Activated CD4-positive, alpha-beta T cell treated with anti-CD3 and anti-CD28 coated beads, Interleukin-2, amount 50 U/mL, for 16 hours (primary cell): ENCODE measurements at places on chromosomes 6 and 20.

DNA sequence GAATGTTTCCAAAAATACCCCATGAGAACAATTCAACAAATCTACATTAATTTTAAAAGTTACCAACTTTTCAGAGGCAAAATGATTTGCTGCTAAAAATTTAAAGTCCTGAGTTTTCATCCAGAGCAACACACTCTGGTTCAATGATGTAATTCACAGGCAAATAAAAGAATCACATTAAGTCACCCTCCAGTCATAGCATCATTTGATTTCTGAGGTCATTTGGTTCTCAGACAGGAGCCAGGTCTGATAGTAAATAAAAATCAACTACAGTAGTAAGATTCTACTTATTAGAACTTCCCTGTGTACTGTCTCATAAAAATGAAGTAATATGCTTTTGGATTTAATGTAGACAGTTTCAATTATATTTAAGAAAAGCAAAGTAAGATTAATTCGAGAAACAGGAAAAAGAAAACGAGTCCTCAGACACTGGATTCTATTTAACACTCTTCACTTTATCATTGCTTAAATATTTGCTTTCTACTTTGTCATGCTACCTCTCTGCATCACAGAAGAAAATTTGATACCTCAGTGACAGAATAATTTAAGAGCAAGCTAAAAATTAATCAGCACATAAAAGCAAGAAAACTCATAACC lies 25.8 kb downstream of the MAP7 start:
- DNase-seq = no peak

- no peak for DNase-seq
Measured at GRCh38 chr6:7343546-7344475, 30.8 kb upstream of the SSR1 start.

GRCh38 chr20:63502671-63503172 lies 3.8 kb upstream of the EEF1A2 start:
- no peak for DNase-seq

- no peak for DNase-seq
Measured at GRCh38 chr6:131317516-131317915, 182.2 kb downstream of the AKAP7 start.

DNA sequence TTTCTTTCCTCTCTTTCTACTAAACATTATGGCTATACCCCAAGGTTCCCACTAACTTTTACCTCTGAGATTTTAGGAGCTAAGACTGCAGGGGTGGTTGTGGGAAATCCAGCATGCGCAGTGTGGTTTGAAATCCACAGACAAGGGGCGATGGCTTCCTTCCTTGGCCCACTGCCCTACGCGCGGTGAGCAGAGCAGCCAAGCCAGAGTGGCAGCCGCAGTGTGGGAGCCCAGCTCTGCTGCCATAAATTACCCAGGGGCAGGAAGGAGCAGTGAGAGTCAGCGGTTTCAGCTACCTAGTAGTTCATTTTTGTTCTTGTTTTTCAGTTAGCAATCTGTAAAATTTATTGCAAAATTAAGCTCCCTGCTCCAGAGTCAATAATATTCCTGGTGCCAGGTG lies 101.4 kb downstream of the BMP2 start:
- DNase-seq = no peak

GRCh38 chr6:24879351-24879750 lies 56.4 kb downstream of the RIPOR2 start:
- DNase-seq = no peak

DNA sequence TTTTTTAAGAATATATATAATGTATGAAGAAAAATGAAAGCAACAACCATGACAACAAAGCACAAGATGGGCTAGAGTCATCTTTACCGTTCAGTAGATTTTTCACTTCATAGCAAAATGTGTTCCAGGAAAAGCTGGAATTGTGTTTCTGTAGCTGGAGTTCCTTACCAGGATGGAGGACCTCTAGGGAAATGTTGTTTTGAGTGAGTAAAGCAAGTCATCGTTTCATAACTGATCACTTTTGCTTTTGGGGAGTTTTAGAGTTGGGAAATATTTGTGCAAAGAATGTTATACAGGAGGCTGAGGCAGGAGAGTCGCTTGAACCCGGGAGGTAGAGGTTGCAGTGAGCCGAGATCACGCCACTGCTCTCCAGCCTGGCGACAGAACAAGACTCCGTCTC lies 151.6 kb downstream of the SASH1 start:
- no peak for DNase-seq

DNA sequence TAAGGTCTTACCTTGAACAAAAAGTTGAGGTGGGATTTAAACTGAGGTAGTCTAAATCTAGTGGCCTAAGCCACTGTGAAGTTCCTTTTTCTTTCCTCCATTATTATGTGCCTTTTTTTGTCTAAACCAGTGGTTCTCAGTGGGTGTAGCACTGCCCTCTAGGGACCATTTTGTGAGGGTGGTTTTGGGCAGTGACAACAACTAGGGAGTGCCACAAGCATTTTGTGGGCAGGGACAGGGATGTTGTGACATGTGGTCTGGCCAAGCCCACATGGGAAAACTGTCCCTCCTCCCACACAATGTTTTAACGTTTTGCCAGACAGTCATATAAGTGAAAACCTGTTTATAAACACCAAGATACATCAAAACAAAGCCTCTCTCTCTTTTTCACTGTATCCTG lies 899.4 kb upstream of the FLRT3 start:
- DNase-seq = peak; percentile 18

DNA sequence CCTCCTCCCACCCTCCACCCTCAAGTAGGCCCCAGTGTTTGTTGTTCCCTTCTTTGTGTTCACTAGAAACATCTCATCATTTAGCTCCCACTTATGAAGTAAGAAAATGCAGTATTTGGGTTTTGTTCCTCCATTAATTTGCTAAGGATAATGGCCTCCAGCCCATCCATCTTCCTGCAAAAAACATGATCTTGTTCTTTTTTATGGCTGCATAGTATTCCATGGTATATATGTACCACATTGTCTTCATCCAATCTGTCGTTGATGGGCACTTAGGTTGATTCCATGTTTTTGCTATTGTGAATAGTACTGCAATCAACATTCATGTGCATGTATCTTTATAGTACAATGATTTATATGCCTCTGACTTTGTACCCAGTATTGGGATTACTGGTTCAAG lies 416.8 kb upstream of the SASH1 start:
- DNase-seq = no peak

DNA sequence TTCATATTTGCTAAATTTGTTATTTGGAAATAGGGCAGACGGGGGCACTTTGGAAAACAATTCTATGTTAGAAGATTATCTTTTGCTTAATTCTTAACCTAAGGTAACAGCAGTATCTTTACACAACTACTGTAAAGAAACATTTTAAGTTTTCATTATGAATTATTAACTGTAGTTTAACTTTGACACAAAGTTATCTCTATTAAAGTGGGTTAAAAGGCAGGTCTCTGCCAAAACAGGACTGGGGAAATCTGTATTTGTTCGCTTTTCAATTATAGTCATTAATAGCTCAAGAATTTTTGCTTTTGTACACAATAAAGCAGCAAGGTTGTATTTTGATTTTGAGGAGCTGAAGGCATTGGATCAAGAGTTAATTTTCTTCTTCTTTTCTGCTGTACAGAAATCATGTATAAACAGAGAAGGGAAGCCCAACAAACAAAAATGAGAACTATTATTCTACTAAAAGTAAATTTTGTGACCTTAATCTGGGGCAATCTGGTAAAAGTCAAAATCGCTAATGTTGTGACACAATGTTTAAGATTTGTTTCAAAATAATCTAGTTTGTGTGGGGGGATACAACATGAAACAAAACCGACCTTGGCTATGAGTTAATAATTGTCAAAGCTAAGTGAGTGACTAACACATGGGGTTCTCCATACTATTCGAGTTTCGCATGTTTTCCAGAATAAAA lies 2.9 kb downstream of the STAU1 start:
- no peak for DNase-seq

DNA sequence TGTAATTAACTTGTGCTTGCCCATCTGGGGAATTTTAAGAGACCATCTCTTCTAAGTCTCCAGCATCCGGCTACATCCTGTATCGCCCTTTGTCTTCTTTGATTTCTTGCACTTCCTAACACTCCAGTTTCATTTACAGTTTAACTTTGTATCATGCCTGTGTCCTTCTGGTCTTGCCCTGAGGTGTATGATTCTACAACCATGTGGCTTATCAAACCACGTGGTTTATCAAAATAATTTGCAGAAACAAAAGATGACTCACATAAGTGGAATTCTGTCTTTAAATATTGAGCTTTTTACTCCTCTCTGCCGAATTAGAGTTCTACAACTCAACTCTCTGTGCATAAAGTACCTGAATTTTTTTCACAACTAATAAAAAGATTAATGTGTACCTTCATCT lies 580.7 kb downstream of the KIF16B start:
- no peak for DNase-seq

GRCh38 chr20:62368976-62369814 lies 2.1 kb upstream of the LAMA5 start:
- DNase-seq = no peak

DNA sequence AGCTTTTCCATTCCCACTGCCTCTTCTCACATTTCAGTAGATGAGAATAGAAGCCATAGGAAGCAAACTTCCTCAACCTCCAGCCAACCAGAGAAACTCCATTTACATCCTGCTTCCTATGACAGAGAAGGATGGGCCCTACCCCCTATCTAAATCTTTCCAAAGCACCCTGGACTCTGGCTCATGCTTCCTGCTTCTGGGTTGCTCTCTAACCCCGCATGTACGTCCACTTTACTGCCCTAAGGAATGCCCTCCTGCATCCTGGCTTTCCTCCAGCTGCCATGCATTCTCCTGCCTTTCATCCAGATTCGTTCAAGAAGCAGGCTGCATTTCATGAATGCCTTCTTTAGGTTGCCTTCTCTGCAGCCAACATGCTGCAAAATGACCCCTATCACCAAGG lies 91.9 kb downstream of the FAM217A start:
- DNase-seq = no peak

GRCh38 chr6:134707342-134708031 lies 242.4 kb downstream of the ALDH8A1 start:
- DNase-seq = no peak

GRCh38 chr20:516799-517198 lies 26.8 kb downstream of the CSNK2A1 start:
- no peak for DNase-seq

GRCh38 chr6:41705311-41705995 lies 30.0 kb downstream of the TFEB start:
- no peak for DNase-seq

DNA sequence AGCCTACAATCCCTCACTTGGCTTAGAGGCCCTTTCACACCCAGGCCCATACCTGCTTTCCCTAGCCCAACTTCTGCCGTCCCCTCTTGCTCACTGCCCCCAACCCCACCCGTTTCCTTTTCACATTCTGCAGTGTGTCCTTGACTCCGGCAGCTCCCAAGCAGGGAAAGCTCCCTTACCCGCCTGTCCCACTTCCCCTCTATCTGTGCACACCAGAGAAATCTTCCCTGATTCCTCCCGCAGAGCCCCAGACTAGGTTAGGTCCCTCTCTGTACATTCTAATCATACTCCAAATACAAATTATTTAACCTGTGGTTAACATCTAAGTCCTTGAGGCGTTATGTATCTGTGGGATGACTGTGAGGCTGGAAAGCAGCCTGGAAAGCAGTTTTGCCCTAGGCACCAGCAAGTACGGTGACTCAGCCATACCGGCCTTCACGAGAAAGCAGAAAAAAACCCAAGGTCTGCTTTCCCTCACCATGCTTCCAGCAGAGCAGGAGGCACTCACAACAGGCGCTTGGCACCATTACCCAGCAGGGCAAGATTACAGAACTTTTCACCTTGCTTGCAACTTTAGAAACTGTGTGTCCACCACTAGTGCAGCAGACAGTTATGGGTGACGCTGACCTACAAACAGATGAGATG lies 22.3 kb downstream of the ELOVL5 start:
- no peak for DNase-seq

DNA sequence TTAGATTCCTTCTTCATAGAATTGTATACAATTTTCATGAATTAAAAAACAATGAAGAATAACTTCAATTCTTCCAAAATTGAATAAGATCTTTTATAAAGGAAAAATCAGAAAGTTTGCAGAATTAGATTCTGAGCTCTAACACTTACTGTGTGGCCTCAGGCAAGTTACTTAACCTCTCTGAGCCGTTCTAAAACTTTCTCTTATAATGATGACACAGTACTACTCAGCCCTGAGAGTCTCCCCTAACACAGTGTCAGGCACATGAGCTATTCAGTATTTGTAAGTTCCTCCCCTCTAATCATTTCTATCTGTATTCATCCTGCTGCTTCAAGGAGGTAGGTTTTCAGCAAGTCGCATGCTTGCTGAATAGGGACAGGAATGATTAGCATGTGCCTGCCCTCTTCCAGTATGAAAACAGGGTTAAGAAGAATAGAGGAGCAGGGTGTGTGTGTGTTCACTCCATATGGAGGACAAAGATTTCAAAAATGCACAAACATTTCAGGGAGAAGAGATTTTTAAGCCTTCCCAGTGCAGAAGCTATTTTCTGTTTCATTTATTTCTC lies 11.4 kb downstream of the ID4 start:
- DNase-seq = no peak

GRCh38 chr6:3045777-3046176 lies 22.5 kb upstream of the RIPK1 start:
- DNase-seq = no peak

GRCh38 chr6:150560004-150560883 lies 39.4 kb upstream of the PLEKHG1 start:
- DNase-seq = no peak

- no peak for DNase-seq
Measured at GRCh38 chr20:11766961-11767360, 150.7 kb upstream of the BTBD3 start.

GRCh38 chr20:5786930-5787795 lies 37.0 kb downstream of the SHLD1 start:
- DNase-seq = no peak

DNA sequence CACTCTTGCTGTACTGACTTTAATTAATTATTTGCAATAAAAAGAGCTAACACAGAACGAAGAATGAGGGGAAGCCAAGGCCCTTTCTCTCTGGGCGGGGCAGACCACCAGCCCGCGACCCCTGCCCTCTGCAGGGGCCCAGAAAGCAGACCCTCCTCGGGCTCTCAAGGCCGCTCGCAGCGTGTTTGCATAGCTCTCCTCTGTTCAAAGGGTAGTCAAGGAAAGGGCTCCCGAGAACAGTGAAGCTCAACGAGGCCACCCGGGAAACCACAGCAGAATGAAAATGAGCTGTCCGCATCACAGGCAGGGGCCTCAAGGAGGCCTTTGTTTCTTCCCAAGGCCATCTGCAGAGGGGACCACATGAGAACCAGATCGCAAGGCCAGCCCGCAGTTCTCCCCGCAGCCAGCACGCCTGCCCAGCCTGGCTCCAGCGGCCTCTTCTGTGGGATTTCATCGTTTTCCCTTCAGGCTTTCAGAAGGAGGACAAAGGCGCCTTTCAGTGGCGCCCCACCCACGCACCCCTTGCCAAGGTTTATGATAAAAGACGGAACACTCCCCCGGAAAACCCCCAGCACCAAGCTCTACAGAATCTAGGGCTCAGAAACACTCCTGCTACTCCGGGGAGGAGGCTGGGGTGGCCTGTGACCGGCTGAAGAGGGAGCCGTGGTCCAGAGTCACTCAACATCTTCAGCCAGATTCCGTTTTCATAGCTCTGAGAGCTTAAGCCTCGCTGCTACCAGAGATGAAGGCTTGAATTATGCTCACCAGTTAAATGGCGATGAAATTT lies 25.3 kb downstream of the ACSS1 start:
- no peak for DNase-seq
